NCI-H2107 (cell line): ENCODE measurements at places on chromosomes 7 and 10.

DNA sequence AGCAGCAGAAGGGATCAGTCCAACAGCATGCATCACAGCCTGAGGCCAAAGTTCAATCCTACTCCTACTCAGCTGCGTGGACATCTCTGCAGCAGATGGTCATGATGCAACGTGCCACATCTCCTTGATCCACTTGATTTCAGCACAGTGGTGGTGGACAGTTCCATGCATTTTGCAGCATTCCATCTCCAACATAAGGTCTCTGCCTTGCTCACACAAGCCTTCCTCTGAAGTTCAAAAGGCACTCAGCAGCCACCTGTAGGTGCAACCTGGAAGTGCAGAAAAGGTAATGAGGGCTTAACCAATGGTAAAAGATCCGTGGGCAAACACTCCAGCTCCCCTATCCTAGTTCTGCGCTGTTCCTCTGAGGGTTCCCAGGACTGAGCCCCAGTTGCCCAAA is 57.5 kb upstream of the CHCHD3 start:
- no peak for DNase-seq

DNA sequence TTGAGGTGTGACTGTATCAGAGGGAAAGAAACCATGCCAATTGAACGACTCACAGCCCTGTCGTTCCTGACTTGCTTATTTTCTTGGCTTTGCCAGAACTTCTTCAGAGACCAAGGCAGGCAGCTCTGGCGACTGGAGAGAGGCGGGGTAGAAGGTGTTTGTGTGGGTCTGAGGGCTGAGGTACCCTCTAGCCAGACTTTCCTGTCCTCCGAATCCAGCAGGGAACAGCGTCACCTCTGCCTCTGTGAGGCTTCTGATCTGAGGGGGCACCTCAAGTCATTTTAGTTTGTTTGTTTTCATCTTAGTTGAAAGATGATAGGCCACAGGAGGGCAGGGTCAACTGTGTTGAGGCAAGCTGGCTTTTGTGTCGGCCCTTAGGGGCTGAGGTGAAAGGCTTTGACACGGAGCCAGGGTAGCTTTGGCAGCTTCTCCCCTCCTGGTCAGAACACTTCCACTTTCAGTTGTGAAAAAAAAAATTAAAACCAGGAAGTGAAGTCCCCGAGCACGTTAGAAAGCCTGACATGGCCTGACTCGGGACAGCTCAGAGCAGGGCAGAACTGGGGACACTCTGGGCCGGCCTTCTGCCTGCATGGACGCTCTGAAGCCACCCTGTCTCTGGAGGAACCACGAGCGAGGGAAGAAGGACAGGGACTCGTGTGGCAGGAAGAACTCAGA is 1.9 kb downstream of the ACSL5 start:
- DNase-seq, result no peak

GRCh38 chr7:83738291-83738835 is 89.4 kb upstream of the SEMA3E start:
- peak; percentile 12 for DNase-seq

- DNase-seq, result no peak
Observed at GRCh38 chr10:24822590-24822989, 98.9 kb upstream of the ARHGAP21 start.

GRCh38 chr10:106384496-106384895 is 780.0 kb downstream of the SORCS1 start:
- DNase-seq, result no peak
